ENCODE measurements at places on chromosomes 12 and 14.
A peak's percentile ranks its signal among the peaks of the same experiment; 100 is the strongest.

GRCh38 chr14:21070610-21071224 lies 613 bp downstream of the ARHGEF40 start:
- no peak for DNase-seq

GRCh38 chr12:115489253-115489652 lies 788.2 kb downstream of the MED13L start:
- DNase-seq, result no peak

DNA sequence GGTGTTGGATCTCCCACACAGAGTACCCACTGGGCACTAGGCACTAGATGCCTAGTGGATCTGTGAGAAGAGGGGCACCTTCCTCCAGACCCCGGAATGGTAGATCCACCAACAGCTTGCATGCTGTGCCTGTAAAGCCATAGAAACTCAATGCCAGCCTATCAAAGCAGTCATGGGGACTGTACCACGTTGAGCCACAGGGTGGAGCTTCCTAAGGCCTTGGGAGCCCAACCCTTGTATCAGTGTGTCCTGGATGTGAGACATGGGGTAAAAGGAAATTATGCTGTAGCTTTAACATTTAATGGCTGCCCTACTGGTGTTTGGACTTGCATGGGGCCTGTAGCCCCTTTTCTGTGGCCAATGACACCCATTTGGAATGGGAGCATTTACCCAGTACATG lies 1024.9 kb downstream of the TMEM121 start:
- no peak for DNase-seq

DNA sequence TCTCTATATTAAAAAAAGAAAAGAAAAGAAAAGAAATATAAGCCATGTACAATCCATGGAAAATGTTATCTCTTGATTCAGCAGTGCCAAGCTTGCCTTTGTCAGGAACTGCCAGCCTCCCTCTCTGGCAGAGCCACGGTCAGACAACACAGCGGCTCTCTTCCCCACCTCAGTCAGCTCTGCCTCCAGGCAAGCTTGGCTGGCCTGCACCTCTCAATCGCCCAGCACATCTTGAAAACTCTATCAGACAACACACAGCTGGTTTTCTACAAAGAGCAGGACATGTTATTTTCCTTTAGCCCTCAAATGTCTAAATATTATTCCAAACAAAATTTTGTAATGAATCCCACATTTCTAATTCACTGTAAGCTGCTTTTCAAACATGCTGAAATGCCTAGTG lies 20.0 kb upstream of the GCH1 start:
- no peak for DNase-seq

DNA sequence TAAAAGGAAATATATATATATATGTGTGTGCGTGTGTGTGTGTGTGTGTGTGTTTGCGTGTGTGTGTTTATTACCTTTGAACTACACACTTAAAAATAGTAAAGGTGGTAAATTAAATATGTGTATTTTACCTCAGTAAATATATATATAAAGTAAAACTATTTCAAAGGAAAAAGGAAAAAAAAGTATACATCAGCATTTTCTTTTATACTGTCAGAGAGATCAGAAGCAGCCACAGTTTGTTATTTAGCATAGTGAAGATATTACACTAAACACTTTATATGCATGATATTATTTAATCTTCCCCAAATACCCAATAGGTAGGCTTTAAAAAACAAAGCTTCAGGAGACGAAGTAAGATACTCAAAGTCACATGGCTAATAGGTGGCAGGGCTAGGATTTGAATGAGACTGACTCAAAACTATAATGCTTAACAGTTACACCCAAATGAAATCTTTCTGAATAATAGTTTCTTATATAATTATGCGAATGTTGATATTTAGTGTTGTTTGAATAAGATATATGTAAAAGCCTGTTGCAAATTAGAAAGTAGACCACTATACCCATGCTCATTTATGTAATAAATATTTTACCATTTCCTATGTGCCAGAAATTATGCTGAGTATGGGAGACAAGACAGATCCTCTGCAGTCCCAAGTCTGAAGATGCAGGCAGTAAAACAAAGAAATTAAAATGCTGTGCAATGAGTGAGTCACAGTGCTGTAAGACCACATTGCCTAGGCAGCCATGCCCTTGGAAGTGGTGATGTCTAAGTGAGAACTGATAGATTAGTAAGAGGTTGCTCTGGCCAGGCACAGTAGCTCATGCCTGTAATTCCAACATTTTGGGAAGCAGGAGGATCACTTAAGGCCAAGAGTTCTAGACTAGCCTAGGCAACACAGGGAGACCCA lies 66.1 kb downstream of the PDZRN4 start:
- DNase-seq, result no peak

DNA sequence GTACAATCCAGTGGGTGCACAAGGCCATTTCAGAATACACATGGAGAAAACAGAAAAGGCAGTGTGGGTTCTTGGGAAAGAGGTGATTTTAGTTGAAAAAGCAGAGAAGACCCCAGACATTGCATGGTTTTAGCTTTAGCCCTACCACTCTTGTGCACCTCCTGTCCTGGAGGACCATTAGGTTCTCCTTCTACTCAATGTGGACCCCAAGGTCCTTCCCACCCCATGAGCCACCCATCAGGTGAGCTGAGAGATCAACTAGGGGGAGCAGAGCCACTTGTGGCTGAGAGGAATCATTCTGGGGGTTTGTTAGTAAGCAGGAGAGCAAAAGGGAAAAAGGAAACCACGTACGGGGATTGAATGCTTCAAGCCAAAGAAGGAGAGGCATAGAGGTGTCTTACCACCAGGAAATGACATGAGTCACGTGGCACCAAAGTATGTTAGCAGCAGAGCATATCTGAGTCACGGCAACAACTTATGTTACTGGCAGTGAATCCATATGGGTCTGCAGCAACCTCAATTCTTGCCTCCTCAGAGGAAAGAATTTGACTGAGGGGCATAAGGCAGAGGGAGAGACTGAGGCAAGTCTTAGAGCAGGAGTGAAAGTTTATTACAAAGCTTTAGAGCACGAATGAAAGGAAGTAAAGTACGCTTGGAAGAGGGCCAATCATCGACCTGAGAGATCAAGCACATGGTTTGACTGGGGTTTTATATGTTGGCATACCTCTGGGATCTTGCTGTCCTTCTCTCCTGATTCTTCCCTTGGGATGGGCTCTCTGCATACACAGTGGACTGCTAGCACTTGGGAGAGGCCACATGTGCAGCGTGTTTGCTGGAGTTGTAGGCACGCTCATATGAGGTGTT lies 73.9 kb downstream of the HSD17B6 start:
- peak; percentile 19 for DNase-seq

DNA sequence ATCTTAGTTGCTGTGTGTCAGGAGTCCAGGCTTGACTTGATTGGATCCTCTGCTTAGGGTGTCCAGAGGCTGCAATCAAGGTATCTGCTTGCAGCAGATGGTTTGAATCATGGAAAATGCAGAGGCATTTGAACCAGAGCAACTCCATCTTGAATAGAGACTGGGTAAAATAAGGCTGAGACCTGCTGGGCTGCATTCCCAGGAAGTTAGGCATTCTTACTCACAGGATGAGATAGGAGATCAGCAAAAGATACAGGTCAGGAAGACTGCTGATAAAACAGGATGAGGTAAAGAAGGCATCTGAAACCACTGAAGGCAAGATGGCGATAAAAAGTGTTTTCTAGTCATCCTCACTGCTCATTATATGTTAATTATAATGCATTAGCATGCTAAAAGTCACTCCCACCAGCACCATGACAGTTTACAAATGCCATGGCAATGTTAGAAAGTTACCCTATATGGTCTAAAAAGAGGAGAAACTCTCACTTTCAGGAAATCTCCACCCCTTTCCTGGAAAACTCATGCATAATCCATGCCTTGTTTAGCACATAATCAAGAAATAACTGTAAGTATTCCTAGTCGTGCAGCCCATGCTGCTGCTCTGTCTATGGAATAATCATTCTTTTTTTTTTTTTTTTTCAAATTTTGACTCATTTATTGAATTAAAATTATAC lies 218.3 kb upstream of the CPNE8 start:
- no peak for DNase-seq

DNA sequence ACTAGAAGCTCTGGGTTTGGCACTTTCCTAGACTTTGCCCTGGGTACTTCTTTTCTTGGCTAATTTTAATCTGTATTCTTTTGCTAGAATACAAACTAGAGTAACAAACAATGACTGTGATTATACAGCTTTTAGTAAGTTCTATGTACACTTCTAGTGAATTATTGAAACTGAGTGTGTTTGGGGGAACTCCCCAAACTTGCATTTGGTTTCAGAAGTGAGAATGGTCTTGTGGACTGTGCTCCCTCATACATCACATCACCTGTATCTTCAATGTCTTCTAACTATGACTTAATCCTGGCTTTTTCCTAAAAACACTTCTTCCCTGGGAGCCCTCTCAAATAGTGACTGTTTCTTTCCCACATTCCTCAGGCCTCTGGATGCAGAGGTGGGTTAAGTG lies 23.6 kb upstream of the SSTR1 start:
- no peak for DNase-seq

- DNase-seq, result no peak
These were observed 322.4 kb upstream of the CLEC14A start for GRCh38 chr14:38578278-38578681.

DNA sequence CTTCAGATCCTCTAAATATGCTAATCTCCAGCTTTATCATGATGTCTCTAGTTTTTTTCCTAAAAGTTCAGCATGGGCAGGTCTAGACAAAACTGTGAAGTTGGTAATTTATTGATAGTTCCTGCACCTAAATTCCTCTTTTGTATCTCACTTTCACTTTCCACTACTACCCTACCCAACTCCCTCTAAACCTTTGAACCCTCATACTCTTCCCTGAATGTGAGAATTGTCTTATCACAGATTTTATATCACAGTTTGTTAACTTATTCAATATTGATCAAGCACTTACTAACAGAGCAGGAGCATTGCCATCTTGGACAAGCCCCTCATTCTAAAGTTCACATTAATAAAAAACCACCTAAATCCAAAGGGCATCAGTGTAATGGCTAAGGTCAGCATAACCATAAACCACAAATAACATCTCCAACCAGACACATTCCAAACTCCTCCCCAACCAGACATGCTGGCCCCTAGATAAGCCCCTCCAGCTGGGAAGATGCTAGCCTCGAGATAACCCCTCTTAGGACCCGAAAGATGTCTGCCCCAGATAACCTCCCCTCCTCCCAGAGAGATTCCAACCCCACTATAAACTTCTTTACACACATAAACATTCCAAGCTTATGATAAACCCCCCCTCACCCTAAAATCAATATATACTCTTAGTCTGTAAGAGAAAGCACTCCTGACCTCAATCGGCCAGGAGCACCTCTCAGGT lies 78.7 kb downstream of the FSCB start:
- no peak for DNase-seq

DNA sequence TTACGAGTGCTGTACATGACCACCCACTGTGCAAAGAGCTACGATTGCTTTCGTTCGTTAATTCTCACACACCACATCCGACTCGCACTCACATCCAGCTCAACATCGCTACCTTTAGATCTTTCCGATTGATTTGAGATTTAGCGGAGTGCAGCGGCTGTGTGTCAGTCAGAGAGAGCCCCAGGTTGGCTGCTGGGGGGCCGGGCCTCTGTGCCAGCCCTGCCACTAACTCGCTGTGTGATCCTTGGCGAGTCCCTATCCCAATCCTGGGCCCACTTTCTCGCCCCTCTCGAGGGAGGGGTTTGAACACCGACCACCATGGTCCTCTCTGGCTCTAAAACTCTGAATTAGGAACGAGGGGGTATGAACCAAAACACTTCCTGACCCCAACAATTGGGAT lies 8.6 kb downstream of the DLK1 start:
- DNase-seq, result no peak

DNA sequence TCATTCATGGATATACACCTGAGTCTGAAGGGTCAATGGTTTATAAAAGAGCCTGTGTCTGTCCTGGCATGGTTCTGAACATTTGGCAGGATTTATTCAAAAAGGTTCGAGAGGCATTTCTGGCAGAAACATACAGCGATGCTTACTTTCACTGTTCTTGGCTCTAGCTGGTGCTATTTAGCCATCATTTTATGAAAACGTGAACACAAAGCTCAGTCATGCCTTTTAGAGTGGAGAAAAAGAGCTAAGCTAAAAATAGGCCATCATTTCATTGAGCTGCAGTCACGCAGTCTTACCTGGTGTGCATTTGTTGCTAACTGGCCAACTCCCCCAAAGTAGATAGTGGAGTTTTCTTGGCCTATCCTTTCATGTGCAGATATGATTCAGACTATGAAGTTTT lies 1209.5 kb downstream of the SLC16A7 start:
- no peak for DNase-seq

- DNase-seq, result no peak
These were observed 35.9 kb downstream of the DAAM1 start for GRCh38 chr14:59224341-59224740.

GRCh38 chr12:120196363-120196762 lies 1.8 kb upstream of the GCN1 start:
- no peak for DNase-seq

DNA sequence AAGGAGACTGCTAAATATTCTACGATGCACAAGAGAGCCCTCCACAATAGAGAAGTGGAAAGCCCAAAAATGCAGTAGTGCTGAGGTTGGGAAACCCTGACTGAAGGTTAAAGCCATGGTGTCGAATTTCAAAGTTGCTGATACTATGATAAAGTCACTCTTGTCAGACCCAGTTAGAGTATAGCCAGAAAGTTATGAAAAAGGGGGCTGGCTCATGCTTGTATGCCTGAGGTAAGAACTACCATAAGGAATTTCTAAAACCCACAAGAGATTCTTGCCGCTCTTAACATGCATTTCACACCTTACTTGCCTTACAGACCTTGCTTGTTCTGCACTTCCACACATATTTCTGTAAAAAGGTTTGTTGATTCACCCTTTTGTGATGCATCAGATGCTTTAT lies 184.6 kb downstream of the SLC6A15 start:
- DNase-seq, result no peak

GRCh38 chr12:2317772-2318171 lies 265.0 kb downstream of the CACNA1C start:
- DNase-seq, result no peak

- DNase-seq, result no peak
These were observed 199.3 kb upstream of the PDZRN4 start for GRCh38 chr12:40988824-40989223.

DNA sequence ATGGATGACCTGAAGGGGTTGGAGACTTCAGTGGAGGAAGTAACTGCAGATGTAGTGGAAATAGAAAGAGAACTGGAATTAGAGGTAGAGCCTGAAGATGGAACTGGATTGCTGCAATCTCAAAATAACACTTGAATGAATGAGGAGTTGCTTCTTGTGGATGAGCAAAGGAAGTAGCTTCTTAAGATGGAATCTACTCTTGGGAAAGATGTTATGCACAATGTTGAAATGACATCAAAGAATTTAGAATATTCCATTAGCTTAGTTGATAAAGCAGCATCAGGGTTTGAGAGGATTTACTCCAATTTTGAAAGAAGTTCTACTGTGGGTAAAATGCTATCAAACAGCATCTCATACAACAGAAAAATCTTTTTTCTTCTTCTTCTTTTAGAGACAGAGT lies 186.4 kb upstream of the PRKD1 start:
- no peak for DNase-seq

GRCh38 chr12:131784909-131785762 lies 43.1 kb upstream of the MMP17 start:
- no peak for DNase-seq

DNA sequence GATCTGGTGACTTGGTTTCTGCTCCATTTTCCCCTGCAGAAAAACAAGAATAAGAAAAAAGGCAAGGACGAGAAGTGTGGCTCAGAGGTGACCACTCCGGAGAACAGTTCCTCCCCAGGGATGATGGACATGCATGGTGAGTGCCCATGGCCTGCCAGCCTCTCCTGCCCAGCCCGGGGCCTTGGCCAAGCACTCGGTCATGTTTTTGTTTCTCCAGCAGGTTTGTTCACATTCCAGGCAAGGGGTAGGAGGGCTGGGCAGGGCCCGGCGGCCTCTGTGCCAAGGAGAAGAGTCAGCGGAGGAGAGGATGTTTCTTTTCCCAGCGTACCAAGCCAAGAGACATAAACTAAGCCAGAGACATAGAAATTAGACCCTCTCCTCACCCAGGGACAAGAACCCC lies 13.6 kb downstream of the BCL7A start:
- DNase-seq, result no peak
